ENCODE measurements at places on chromosomes 1 and 21.

GRCh38 chr1:169618367-169618766 lies 11.6 kb downstream of the SELP start:
- H3K4me3 ChIP-seq, result no peak overlapping the region
- H3K36me3 ChIP-seq, result no peaks in the 10 kb centered on the region
- no peak for DNase-seq
- H3K27me3 ChIP-seq, result no peaks in the 10 kb centered on the region

DNA sequence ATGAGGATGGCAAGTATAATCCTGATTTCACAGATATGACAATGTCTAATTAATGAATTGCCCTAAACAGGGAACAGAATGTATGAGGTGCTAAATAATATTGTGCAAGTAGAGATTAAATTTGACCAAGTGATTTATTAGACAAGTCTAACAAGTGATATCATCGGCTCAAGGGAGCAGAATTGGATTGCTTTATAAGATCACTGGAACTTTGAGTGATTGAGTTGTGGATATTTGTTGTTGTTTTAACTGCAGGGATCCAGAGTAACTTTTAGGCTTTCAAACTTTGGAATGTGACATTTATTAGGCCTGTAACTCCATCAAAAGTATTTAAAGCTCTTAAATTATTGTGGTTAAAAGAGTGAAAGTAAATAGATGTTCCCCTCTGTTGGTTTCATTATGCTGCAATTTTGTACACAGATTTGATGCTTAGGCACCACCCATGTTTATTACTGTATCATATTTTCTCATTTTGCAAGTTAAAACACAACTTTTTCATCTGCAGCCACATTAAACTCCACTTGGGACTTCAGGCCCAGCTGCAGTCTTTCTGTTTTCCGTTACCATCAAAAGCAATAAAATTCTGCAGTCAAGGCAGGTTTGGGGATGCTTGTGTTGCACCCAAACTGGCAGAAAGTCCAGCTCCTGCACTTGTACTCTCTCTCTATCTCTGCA lies 206.6 kb downstream of the HLX start:
- H3K4me1 ChIP-seq, result no peaks in the 10 kb centered on the region
- H3K36me3 ChIP-seq, result no peaks in the 10 kb centered on the region
- H3K27me3 ChIP-seq, result peaks cover 2% of the 10 kb centered on the region
- no peak overlapping the region for H3K4me3 ChIP-seq
- DNase-seq, result no peak

GRCh38 chr1:43600033-43601020 lies 49.6 kb upstream of the KDM4A start:
- no peak overlapping the region for H3K27ac ChIP-seq
- no peaks in the 10 kb centered on the region for H3K36me3 ChIP-seq
- no peaks in the 10 kb centered on the region for H3K4me1 ChIP-seq

DNA sequence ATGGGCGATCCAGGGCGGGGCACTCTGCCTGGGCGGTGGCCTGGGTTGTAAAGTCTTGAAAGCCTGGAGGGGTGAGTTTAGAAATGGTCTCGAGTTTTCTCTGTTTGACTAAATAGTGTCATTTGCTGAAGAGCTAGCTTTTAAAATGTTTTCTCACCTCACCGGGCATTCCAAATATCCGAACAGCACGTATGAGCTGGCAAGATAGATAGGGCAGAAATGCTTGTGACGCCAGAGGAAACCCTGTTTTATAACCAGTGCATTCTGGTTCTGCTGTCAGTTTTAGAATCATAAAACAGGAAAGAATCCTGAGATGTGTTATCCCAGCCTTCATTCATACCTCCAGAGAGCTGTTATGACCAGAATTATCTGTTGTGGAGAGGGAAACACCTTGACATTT lies 725 bp downstream of the RTCA start:
- peaks cover 61% of the 10 kb centered on the region for H3K36me3 ChIP-seq
- peaks cover 48% of the 10 kb centered on the region for H3K4me1 ChIP-seq
- H3K4me3 ChIP-seq, result peak overlapping the region; percentile 97
- peak overlapping the region; percentile 97 for H3K27ac ChIP-seq

GRCh38 chr1:89060091-89060490 lies 4.9 kb downstream of the GBP1 start:
- H3K4me3 ChIP-seq, result no peak overlapping the region
- peaks cover 52% of the 10 kb centered on the region for H3K4me1 ChIP-seq
- H3K27me3 ChIP-seq, result no peaks in the 10 kb centered on the region
- H3K27ac ChIP-seq, result no peak overlapping the region
- no peak for DNase-seq
- peaks cover 92% of the 10 kb centered on the region for H3K36me3 ChIP-seq

DNA sequence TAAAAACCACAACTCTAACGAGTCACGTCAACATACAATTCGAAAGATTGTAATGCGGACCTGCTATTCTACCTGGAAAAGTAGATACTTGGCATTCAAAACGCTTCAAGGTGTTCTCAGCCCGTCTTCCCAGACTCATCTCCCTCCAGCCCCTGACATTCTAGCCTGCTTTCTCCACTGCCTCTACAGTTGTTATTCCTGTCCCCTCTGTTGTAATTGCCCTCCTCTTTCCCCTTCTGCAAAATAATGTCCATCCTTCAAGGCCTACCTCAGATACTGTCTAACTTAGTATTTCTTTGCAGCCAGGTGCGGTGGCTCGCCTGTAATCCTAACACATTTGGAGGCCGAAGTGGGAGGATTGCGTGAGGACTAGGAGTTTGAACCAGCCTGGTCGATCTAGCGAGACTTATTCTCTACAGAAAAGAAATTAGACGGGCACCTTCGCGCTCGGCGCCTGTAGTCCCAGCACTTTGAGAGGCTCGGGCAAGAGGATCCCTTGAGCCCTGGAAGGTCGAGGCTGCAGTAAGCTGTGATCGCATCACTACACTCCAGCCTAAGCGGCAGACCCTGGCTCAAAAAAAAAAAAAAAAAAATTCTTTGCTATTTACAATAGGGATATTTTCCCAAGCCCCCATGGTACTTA lies 756 bp upstream of the RBM34 start:
- H3K4me1 ChIP-seq, result peaks cover 22% of the 10 kb centered on the region
- no peaks in the 10 kb centered on the region for H3K27me3 ChIP-seq
- H3K36me3 ChIP-seq, result peaks cover 14% of the 10 kb centered on the region
- H3K4me3 ChIP-seq, result no peak overlapping the region

GRCh38 chr1:173411835-173412742 lies 65.0 kb upstream of the PRDX6 start:
- DNase-seq, result no peak
- peaks cover 37% of the 10 kb centered on the region for H3K4me1 ChIP-seq
- H3K27ac ChIP-seq, result no peak overlapping the region
- H3K27me3 ChIP-seq, result no peaks in the 10 kb centered on the region

Data from activated T-cell treated with anti-CD3 and anti-CD28 coated beads, Interleukin-2, amount 50 U/mL, for 24 hours (primary cell).